ENCODE measurements at places on chromosomes 5 and 9. TPM values are rescaled to one million over a fixed set of nuclear protein-coding genes. Genes with fewer than 3 reads are reported as not detected.
A peak's percentile ranks its signal among the peaks of the same experiment; 100 is the strongest.

DNA sequence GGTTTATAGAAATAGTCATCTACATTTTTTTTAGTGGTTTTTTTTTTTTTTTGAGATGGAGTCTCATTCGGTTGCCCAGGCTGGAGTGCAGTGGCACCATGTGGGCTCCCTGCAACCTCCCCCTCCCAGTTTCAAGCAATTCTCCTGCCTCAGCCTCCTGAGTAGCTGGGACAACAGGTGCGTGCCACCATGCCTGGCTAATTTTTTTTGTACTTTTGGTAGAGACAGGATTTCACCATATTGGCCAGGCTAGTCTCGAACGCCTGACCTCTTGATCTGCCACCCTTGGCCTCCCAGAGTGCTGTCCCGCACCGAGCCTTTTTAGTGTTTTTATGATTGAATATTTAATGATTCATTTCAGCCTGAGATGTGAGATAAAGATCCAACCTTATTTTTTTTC lies 27.3 kb downstream of the ANKRD33B start:
- H3K27ac ChIP-seq: no peak overlapping the region
- H3K4me3 ChIP-seq: no peak overlapping the region
- DNase-seq: no peak
- no peaks in the 10 kb centered on the region for H3K27me3 ChIP-seq

DNA sequence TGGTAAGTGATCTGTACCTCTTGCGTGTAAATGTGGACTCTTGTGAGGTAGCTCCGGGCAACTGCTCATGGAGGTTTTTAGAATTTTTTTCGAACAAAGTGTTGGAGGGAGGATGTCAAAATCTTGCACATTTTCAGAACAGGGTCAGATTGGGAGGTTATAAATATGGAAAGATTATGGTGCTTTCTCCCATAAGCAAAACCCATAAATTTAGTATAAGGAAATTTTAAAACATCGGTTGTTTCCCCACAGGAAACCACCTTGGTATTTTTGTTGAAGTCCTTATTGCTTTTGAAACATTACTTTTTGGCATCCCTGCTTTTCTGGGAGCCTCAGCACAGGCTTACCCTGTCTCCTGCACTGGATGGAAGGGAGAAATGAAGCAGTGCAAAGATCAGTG lies 33.9 kb downstream of the PTTG1 start:
- no peaks in the 10 kb centered on the region for H3K36me3 ChIP-seq
- H3K27me3 ChIP-seq: no peaks in the 10 kb centered on the region

DNA sequence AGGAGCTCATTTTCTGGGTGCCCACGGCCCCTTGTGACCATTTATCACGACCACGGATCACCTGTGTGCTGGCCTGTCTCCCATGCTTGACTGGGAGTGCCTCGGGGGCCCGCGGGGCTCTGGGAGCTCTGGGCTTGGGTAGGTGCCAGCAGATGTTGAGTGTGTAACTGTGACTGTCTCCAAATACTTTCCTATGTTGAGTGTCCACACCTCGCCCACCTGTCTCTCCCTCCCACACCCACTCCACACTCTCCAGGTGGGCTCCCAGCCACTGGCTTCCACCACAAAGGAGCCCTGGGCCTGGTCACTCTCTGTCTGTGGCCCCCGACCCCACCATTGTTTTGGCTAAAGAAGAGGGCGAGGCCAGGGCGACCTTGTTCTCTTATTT lies 196.4 kb downstream of the CDK5RAP2 start:
- no peak for DNase-seq
- no peak overlapping the region for H3K4me3 ChIP-seq
- H3K36me3 ChIP-seq: no peaks in the 10 kb centered on the region
- H3K27me3 ChIP-seq: no peaks in the 10 kb centered on the region
- peaks cover 2% of the 10 kb centered on the region for H3K4me1 ChIP-seq
- no peak overlapping the region for H3K27ac ChIP-seq

- H3K4me3 ChIP-seq: no peak overlapping the region
- no peak overlapping the region for H3K27ac ChIP-seq
- peak; percentile 80 for DNase-seq
- H3K4me1 ChIP-seq: peaks cover 28% of the 10 kb centered on the region
- no peaks in the 10 kb centered on the region for H3K36me3 ChIP-seq
Observed at GRCh38 chr5:72366324-72366976, 46.3 kb downstream of the PTCD2 start.

GRCh38 chr5:83368835-83369234 lies 102.7 kb upstream of the VCAN start:
- no peak for DNase-seq
- H3K4me3 ChIP-seq: no peak overlapping the region
- no peaks in the 10 kb centered on the region for H3K27me3 ChIP-seq
- H3K27ac ChIP-seq: no peak overlapping the region
- no peaks in the 10 kb centered on the region for H3K4me1 ChIP-seq

GRCh38 chr5:55027595-55027994 lies 3.5 kb downstream of the GZMK start:
- peaks cover 10% of the 10 kb centered on the region for H3K4me1 ChIP-seq
- H3K4me3 ChIP-seq: no peak overlapping the region
- no peaks in the 10 kb centered on the region for H3K36me3 ChIP-seq

GRCh38 chr5:178464431-178465048 lies 125.7 kb downstream of the COL23A1 start:
- H3K4me3 ChIP-seq: no peak overlapping the region
- no peaks in the 10 kb centered on the region for H3K27me3 ChIP-seq
- no peak for DNase-seq
- H3K27ac ChIP-seq: no peak overlapping the region
- H3K4me1 ChIP-seq: peaks cover 24% of the 10 kb centered on the region

DNA sequence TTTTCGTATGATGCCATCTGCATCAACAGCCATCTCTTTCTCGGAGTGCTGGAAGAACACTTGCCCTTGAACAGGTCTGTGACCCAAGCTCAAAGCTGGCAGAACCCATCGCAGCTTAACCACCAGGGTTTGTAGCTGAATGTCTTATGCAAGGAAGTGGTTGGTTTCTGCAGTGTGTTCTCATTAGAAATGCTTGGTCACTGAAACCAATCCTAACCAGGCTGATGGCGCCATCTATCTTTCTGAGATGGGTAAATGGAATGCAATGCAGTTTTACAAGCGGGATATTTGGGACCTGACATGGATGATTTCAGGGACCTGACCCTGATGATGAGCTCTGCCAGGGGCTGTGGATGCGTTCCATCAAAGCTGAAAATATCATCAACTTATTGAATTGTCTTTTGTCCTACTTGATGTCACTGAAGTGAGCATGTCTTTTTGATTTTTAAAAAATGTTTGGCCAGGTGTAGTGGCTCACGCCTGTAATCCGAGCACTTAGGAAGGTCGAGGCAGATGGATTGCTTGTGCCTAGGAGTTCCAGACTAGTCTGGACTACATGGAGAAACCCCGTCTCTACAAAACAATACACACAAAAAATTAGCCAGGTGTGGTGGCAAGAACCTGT lies 28.7 kb downstream of the DMRT3 start:
- no peak overlapping the region for H3K4me3 ChIP-seq
- no peak overlapping the region for H3K27ac ChIP-seq

Gene NTNG2
- total RNA-seq: 0.39 TPM

Gene SLCO4C1
- 6.7 TPM for total RNA-seq

Gene LHFPL2
- total RNA-seq: 50.8 TPM

Gene RIMOC1
- 25.3 TPM for total RNA-seq

Gene ECM2
- total RNA-seq: not detected

Gene REEP5
- total RNA-seq: 32.5 TPM

Gene PHF24
- total RNA-seq: 0.14 TPM

Gene SPINK4
- total RNA-seq: not detected

Gene KDM3B
- total RNA-seq: 86.6 TPM
